ENCODE measurements at places on chromosomes 3 and 15. TPM values are rescaled to one million over a fixed set of nuclear protein-coding genes. Genes with fewer than 3 reads are reported as not detected.

CHMP2B gene
- polyA plus RNA-seq: 39.1 TPM

EXOSC7 gene
- polyA plus RNA-seq: 56.9 TPM

RBP2 gene
- 0.96 TPM for polyA plus RNA-seq

DNA sequence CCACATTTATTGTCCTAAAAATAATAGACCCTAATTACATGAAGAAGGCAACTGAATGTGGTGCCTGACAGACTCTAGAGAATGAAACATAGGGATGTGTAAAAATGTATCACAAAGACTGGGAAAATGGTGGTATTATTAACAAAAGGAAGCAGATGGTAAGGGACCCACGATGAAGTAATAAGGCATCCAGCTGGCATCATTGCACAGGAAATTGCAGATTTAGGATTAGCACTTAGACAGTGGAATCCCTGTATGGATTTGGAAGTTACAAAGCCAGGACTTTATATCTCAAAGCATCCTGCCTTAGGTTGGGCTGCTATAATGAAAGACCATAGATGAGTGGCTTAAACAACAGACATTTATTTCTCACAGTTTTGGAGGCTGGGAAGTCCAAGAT lies 104.3 kb downstream of the PPM1L start:
- DNase-seq: no peak

GRCh38 chr3:119834754-119835370 lies 53.0 kb downstream of the NR1I2 start:
- DNase-seq: no peak

- no peak for DNase-seq
Observed at GRCh38 chr3:13544293-13544831, 4.6 kb upstream of the FBLN2 start.

ARGFX gene
- polyA plus RNA-seq: not detected

DNA sequence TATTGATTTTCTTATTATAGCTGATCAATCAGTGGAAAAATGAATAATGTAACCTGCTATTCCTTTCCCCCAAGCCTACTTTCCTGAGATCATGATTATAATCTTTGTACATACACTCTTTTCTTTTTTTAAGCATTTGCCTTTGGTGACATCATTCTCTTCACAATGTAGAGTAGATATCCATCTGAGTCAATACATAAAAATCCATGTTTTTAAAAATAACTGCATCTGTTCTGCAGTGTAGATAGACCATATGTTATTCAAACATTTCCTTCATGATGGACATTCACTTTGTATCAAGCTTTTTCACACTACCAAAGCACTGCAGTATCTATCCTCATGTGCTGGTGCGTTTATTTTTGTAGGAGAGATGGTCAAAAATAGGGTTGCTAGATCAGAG lies 211.1 kb downstream of the PTPRG start:
- no peak for DNase-seq

DNA sequence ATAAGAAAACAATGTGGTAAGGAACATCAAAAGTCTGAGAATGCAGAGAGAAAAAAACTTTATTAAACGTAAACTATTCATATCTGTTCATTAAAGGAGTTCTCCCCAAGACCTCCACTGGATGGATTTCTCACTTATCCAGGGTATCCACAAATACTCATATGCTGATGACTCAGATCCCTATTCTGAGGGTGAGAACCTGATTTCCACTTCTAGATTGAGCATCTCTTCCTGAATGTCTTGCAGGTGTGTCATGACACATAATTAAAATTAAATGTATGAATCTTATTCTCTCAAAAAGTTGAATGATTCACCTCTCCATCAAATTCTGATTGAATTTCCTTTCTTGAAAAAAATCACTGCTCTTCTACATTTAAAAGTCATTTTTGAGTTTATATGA lies 199.9 kb downstream of the MFSD1 start:
- DNase-seq: no peak

All from right lung (tissue), 10 donors.